Suppressor macrophage treated with lipopolysaccharide for 1 hour (primary cell): ENCODE measurements at places on chromosomes 4 and X.

- DNase-seq, result no peak
These were observed 2104.2 kb downstream of the PCDH7 start for GRCh38 chr4:32824336-32824735.

DNA sequence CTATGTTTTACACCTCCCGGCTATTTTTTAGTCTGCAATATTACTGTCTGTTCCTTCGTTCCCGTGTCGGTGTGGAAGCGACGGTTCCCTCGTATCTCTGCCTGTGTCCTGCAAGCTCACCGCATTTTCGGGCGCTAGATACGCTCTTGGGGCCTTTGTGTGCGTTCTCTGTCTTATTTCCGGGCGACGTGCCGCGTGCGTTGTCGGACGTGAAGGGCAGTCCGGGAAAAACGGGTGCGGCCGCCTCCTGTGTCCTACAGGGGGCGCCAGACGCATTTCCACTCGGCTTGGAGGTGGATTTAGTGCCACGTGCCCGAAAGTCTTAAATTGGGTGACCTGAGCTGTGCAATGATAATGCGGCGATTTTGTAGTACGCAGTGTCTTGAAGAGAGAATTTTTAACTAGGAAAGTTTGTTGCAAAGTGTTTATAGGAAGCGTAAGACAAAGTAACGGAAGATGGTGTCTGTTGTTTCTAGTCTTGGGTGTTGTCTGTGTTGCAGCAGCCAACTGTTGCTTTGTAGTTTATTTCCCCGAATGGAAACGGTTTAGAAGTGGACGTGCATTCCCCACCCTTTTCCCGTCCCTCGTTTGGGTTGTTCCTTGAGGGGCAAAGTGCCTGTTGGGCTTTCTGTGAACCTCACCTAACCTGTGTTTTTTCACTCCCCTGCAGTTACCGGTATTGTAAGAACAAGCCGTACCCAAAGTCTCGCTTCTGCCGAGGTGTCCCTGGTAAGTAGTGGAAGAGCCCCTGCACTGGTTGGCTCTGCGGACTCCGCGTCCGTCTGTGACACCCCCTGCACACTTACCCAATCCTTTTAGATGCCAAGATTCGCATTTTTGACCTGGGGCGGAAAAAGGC, 720 bp downstream of the RPL10 start:
- DNase-seq, result peak; percentile 82

- peak; percentile 93 for DNase-seq
These were observed 31.0 kb upstream of the HTRA3 start for GRCh38 chr4:8238515-8239053.

GRCh38 chr4:143188136-143189088, 3.7 kb downstream of the USP38 start:
- DNase-seq, result no peak

DNA sequence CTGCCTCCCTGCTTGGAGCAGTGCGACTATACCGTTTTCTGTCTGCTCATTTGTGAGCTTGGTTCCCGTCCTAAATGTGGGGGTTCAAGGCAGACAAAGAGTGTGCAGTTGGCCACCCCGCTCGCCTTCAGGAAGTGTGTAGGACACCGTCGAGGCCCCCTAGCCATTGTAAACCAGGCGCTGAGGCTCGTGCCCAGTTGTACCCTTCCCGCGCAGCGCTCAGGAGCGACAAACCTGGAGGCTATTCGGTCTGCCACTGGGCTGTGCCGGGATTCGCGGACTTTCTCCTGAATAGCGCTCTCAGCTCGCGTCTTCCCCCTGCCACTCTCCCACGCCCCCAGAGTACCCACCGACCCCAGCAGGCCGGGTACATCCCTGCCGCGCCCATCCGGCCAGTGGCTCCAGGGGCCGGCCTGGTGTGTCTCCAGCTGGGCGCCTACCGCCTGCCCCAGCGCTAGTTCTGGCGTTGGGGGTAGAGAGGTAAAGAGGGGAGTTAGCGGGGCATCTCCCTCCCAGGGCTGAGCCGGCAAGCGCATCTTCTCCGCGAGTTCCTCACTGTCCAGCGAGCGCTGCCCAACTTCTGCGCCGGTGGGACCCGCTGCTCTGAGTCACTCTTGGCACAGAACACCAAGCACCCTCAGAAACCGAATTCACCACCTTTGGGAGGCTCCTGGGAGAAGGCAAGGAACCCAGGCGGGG, 880 bp upstream of the LONRF3 start:
- DNase-seq, result peak; percentile 40

DNA sequence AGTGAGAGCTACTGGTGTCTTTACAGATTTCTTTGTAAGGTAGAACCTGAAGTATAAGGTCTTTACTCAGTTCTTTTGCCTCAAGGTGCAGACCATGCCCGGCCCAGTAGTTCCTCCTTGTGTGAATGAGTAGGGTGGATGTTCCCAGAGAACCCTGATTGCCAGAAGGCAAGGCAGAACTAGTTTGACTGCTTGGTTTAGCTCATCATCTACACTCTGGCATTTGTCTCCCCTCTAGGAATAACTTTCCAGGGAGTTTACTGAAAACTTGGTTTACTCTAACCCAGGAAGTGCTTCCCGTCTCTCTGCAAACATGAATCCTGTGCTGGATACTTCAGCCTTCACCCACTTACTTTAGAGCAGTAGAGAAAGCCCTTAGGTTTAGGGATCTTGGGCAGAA, 29.1 kb downstream of the MCUB start:
- no peak for DNase-seq

GRCh38 chrX:70088751-70089150, 26.5 kb downstream of the OTUD6A start:
- DNase-seq, result no peak

GRCh38 chr4:70183940-70184246, 11.6 kb upstream of the ODAM start:
- no peak for DNase-seq

GRCh38 chr4:140641105-140641555, 72.4 kb upstream of the UCP1 start:
- no peak for DNase-seq

DNA sequence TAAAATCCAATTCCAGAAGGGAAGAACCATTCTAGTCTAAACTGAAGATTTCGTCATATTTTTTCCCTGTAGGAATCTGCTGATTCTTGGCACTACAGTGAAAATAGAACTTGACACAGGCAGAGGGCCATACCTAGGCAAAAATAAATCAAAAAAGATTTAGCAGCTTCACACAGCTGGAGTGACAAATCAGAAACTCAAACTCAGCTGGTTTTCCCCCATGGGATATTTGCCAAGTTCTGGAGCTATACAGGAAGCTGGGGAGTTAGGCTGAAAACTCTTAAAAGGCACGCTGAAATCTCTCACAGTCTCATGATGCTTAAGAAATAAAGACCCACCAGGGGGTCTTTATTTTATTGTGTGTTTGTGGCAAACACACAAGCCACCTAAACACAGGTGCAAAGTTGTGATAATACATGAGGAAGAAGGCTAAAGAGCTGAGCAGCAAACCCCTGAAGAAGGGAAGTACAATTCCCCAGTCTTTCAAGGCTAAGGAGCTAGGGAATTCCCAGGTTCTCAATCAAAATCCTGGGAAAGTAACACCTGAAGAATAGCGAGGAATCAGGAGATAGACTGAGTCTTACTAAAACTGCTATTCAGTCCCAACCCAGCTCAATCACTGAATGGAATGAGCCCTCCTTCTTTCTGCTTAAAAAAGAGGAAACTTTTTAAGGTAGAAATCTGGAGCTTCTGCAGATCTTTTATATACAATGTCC, 32.1 kb upstream of the BEND2 start:
- DNase-seq, result peak; percentile 5

- DNase-seq, result peak; percentile 91
These were observed 119.5 kb upstream of the AFF2 start for GRCh38 chrX:148380650-148381561.

DNA sequence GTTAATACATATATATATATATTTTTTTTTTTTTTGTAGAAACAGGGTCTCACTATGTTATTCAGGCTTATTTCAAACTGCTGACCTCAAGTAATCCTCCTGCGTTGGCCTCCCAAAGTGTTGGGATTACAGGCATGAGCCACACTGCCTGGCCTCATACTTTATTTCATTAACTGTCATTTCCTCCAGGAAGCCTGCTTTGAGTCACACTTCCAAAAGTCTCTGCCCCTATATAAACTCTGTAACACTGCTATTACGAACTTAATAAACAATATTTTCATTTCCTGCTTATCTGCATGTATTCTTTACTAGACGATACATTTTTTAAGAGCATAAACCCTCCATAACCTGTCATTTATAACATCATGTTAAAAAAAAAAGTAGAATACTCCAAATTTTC, 167.2 kb downstream of the WDFY3 start:
- DNase-seq, result no peak

- no peak for DNase-seq
These were observed 59.3 kb upstream of the UBQLN2 start for GRCh38 chrX:56503941-56504673.

DNA sequence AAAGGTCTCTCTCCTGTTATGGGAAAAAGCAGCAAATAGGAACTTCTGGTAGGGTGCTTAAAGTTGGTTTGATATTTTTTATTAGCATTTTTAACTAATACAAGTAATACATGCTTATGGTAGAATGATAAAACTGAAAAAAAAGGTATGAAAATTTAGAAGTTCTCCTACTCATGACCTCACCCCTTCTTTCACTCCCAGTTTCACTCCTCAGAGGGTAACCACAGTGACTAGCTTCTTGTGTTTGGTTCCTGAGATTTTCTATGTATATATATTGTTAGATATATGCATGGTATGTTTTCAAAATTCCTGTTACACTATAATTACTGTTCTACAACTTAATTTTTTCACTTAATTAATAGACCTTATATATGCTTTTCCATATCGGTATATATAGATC, 66.5 kb downstream of the AR start:
- DNase-seq, result no peak

- no peak for DNase-seq
These were observed 86.7 kb downstream of the AKAP4 start for GRCh38 chrX:50114113-50114512.

DNA sequence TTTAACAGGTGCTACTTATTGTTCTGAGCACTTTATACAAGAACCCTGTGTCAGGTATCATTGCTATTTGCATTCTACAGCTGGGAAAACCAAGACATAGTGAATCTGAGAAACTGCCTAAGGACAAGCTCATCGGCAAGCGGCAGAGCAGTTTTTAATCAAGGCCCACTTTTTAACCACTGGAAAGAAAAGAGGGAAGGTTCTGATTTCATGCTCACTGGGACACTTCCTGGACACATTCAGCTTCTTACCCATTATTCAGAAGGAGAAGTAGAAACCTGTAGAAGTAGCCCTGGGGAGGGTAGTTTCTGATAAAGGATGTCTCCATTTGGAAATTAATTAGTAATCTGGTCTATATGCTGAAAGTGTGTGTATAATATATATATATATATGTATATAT, 2.5 kb upstream of the LNX1 start:
- no peak for DNase-seq

GRCh38 chrX:39639871-39640270, 457.9 kb downstream of the BCOR start:
- DNase-seq, result no peak

GRCh38 chrX:150869450-150869849, 29.0 kb downstream of the CD99L2 start:
- no peak for DNase-seq

- DNase-seq, result no peak
These were observed 4.5 kb upstream of the GBA3 start for GRCh38 chr4:22688236-22688635.
